Stimulated activated CD8-positive, alpha-beta memory T cell treated with anti-CD3 and anti-CD28 coated beads, Interleukin-2, amount 100 ng/mL, for 1 hour (primary cell): ENCODE measurements at places on chromosomes 6 and 20.

GRCh38 chr20:49161428-49162152 is 26.5 kb downstream of the STAU1 start:
- no peak for DNase-seq

- DNase-seq = peak; percentile 36
Observed at GRCh38 chr6:127420556-127420955, 38.6 kb downstream of the KIAA0408 start.

DNA sequence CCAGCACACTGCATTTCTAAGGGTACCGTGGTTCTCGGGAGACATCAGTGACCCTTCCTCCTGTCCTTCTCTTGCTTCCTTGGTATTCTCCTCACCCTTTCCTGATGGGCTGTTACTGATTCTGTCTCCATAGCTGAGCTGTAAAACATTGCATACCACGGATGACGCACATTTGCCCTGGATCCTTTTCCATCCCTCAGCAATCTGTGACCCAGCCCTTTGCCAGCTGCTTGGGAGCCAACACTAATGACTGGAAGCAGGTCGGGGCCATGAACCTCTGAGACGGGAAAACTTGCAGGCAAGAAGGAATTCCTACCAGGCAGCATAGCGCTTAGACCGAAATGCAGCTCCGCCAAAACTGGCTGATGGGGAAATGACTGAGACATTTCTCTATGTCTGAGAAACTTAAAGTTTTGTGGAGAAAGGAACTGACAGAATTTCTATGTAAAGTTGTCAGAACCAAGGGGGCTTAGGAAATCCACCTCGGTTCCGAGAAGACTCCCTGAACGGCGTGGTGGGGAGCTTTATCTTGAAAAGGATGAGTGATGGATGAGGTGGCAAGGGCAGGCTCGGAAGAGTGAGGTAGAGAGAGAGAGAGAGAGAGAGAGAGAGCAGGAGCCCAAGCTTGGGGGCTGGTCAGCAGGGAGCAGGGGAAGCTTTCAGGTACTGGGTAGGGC is 19.2 kb downstream of the TUBB2B start:
- no peak for DNase-seq

- no peak for DNase-seq
Observed at GRCh38 chr6:116255246-116255800, 1.4 kb upstream of the TSPYL4 start.

DNA sequence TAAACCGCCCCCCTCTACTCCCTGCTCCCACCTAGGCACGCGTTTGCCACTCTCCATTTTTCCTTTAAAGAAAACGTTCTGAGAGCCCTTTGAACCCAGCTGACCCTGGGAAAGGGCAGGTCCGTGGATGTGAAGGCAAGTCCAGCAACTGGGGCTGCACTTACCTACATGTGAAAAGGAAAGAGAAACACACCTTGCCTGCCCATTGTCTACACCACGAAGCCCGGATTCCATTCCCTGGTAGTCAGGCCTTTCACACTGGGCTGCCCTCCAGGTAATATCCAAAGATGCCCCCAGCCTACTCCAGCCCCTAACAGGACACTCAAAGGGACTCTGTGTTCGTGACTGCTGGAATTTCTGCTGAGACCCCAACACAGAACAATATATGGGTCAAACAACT is 94.4 kb downstream of the CD83 start:
- DNase-seq = no peak

DNA sequence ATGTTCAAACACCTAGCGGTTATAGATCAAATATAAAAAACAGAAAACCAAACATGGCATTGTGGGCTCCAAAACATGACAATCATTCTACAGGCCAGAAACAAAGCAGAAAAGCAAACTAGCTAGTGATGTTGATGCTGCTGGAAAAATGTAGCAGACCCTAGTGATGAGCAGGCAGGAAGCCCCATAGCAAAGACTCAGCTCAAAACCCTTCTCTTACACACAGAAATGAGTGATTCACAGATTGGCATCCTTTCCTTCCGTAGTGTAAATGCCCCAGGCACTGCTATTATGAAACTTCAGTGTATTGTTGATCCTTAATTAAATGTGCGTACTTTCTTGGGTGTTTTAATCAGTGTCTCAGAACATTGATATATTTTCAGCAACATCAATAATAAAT is 425.1 kb downstream of the UTRN start:
- no peak for DNase-seq

GRCh38 chr6:129860908-129861665 is at the start of gene TMEM244:
Gene TMEM244 (minus strand): TSS chr6:129861315. CDS start chr6:129861188, 127 bp downstream.
- DNase-seq = no peak

DNA sequence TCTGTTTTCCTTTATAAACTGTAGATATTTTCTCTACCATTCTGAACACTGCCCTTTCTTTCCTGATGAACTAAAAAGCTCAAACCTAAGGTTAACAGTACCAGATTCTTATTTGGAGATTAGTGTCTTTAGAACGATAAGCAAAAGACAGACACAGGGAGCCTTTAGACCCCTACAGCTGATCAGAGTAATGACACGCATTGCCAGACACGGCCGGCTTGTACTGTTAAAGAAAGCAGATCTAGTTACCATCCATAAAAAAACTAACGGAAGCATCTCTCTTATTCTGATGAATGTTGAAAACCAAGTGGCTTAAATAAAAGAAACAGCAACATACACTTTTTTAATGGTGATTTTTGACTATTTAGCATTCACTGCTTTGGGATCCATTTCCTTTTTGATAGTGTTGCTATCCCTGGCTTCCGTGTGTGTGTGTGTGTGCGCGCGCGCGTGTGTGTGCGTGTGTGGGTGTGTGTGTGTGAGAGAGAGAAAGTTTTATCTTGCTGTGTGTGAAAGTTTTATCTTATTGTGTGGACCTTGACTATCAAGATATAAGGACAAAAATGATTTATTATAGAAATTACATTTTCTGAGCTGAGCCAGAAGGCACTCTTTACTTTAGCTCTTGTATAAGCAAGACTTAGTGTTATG is 95.6 kb upstream of the SLC35B3 start:
- DNase-seq = no peak

DNA sequence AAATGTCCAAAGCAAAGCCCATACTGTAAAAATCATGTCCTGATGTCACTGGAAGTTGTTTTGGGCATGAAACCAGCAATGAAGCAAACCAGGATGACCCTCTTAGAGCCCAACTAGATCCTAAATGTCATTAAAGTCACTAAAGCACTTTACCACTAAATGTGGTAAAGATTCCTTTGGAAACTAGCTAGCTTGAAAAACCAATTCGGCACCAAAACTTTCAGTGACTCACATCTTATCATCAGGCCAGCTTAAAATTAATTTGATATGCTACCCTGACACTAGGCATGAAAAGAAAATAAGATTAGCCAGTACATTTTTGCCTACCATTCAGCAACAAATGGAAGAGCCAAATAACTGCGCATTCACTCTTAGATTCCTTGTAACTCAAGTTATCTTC is 145.8 kb downstream of the PACRG start:
- DNase-seq = no peak
